ENCODE measurements at places on chromosomes 3 and 15.
A peak's percentile ranks its signal among the peaks of the same experiment; 100 is the strongest.

- DNase-seq = peak; percentile 74
Observed at GRCh38 chr3:9130345-9131305, 118.8 kb downstream of the SRGAP3 start.

DNA sequence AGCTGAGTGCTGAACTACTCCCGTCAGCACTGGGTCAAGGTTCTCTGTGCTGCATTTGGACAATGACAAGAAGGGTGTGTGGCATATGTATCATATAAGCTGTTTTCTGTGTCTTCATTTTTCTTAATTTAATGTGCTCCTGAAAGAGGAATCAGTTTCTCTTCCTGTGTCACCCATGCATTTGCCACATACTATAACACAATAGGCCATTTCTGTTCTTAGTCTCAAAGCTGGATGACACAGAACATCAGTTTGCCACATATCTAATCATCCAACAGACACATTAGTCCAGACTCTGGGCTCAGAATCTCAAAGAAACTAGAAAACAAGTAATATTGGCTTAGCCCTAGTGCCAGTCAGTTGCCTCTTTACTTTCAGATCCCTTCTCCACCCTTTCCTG lies 34.1 kb downstream of the CEP19 start:
- DNase-seq = no peak

DNA sequence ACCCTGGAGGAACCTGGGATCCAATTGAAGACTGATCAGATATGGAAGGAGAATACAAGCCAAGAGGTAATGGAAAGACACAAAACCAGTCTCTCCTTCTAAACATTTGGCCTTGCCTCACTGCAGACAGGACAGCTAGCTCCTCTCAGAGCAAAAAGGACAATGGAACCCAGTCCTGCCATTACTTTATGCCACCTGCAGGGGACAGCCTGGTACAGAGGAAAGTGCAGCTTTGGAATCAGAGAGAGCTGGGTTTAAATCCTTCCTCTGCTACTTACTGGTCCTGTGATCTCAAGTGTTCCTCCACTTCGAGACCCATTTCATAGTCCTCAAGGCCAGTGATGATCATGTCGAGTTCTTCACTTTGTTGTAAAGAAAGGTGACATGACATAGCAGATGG lies 159.4 kb upstream of the SMAD3 start:
- no peak for DNase-seq

GRCh38 chr15:62430552-62430951 lies 265.5 kb upstream of the C2CD4B start:
- no peak for DNase-seq

DNA sequence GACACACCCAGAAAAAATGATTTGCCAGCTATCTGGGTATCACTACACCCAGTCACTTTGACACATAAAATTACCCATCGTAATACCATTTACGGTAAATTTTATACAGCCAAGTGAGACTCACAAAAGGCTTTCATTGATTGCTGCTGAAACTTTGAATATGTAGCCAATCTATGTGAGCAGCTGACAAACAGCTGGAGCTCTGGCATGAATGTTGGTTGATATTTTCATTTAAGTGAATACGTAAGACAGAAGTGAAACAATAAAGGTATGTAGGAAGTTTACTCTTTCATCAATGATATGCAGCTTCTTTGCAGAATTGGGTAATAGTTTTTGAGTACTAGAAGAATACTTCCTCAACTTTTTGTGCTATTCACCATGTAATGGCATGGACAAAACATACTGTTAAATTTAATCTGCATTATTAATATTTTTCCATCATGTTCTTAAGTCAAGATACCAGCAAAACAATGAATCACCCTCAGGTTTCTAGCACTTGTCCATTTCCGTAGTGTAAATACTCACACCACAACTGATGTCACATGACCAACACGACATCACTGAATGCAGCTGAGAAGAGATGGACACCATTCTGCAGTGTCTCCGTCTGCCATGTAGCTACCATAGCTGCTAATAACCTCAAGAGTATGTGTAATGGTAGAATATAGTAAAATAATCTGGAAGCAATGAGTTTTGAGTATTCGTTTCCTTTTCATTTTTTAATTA lies 205.9 kb upstream of the HES1 start:
- DNase-seq = no peak

DNA sequence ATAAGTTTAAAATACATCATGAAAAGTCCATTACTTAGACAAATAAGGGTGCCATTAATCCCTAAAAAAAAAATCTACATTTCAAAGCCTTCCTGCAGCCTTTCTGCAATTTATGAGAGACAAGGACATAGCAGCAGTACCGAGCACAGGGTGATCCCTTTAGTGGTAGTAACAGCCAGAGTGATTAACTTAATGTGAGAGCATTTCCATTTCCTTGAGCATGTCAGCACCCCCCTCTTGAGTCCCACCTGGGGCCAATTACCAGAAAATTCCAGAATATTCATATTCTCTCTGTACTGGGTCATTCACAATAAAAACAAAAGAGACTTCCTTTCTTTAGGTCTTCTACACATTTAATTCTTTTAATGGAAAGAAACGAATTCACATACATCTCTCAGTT lies 546.9 kb upstream of the CCDC54 start:
- DNase-seq = no peak

DNA sequence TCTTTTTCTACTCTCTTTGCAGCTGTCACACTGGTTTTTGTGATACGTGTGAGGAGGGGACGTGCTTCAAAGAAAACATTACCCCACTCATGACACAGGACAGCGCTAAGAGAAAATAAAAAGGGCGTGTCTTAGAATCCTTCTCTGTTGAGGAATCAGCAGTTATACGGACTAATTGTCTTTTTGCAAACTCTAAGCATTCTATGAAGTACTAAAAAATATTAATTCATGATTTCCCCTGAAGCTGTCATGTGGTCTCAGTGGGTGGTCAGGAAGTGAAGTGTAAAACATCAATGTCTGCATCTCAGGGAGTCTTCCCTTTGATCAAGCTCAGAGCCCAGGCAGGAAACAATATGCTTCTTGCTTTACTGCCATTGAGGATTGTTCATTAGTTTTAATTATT lies 117.5 kb upstream of the CRBN start:
- no peak for DNase-seq

DNA sequence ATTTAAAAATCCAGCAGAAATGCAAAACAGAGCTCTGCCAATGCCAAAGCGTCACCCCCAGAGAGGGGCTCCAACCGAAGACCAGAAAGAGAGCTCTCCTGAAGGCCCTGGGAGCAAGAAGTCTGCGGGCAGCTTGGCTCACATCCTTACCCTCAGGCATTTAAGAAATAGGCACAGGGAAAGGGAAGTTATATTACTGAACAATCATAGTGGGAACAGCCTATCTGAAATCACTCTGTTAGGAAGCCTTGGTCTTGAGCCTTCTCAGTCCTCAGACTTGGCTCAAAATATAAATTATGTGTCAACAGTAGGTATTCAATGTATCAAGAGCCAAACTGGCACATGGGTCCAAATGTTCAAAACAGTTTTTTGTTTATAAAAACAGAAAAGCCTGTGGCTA lies 10.3 kb upstream of the PPARG start:
- DNase-seq = no peak

GRCh38 chr3:16382845-16383244 lies 117.8 kb downstream of the OXNAD1 start:
- no peak for DNase-seq

GRCh38 chr3:133917144-133917543 lies 21.5 kb upstream of the RAB6B start:
- DNase-seq = no peak

- DNase-seq = no peak
Observed at GRCh38 chr3:140387244-140387643, 290.6 kb upstream of the TRIM42 start.

- DNase-seq = no peak
Observed at GRCh38 chr3:139830817-139831216, 104.2 kb upstream of the CLSTN2 start.

- DNase-seq = no peak
Observed at GRCh38 chr3:37219266-37219665, 44.9 kb upstream of the LRRFIP2 start.

DNA sequence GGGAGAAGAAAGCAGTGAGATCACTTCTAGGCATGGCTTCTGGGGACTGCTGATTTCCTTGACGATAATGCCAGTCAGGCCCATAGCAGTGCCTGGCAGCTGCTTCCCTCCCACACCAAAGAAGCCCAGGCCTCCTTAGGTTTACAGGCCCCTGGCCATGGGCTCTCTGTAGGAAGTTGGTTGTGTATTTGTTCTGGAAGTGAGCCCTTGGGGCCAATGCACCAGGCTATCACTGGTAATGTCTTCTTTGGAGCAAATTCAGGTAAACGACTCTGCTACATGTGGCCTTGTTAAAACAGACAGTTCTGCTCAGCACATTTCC lies 89.3 kb downstream of the CCNL1 start:
- no peak for DNase-seq

GRCh38 chr15:70071799-70072198 lies 25.9 kb downstream of the TLE3 start:
- no peak for DNase-seq

GRCh38 chr3:176937541-176937940 lies 259.7 kb downstream of the TBL1XR1 start:
- no peak for DNase-seq

GRCh38 chr15:48667701-48668100 lies 22.2 kb upstream of the FBN1 start:
- DNase-seq = peak; percentile 38

- DNase-seq = no peak
Observed at GRCh38 chr3:195246581-195246995, 24.4 kb downstream of the XXYLT1 start.

DNA sequence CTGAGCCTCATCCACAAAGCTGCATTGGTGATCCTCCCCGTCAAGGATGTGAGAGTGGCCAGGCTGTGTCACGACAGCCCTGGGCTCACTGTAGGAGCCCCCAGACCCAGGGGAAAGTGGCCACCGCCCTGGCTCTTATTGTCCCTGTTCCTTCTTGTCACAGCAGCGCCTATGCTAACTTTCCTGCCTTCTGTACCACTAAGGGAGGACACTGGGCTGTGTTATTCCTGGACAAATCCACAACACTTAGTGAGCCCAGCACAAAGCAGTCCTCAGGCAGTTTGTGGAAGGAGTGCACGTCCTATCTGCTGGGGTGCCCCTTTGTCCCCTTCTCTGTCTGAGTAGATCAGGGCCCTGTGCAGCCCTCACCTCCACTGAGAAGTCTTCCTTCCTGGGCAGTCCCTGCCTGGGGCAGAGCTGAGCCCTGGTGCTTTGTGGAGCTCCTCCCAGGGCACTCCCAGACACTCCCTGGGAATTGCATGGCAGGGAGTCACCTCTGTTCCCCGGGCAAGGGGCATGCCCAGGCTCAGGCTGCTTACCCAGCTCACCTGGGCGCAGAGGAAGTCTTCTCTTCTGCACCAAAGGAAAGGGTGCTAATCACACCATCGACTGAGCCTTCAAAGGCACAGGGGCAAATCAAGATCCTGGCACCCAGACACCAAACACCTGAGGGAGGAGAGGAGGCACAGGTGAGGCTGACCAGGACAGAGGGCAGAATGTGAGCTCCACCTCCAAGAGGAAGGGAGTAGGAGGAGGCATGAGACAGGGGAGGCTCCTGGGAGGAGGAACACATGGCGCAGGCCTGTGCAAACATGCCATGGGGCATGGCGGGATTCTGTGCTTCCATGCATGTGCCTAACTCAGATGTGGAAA lies 138.7 kb downstream of the KLF13 start:
- no peak for DNase-seq

GRCh38 chr3:7658294-7658693 lies 797.4 kb downstream of the GRM7 start:
- no peak for DNase-seq

GRCh38 chr3:125443923-125444322 lies 68.8 kb upstream of the ZNF148 start:
- no peak for DNase-seq

- no peak for DNase-seq
Observed at GRCh38 chr15:91915576-91915975, 62.1 kb downstream of the SLCO3A1 start.

- no peak for DNase-seq
Observed at GRCh38 chr15:65762399-65762798, 29.7 kb downstream of the DENND4A start.

DNA sequence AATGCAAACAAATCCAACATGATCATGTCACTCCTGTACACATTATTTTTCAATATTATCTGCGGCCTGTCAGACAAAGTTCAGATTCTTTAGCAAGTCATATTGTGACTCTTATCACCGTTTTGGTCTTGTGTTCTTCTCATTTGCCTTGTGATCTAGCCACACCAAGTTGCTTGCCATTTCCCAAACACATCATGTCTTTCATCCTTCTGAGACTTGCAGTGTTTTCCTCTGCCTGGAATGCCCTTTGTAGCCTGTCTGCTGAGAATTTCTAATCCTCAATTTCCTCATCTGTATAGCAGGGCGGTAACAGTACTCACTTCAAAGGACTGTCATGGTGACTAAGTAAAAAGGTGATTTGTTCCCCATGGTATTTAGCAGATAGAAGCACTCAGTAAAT lies 135.0 kb downstream of the GREM1 start:
- DNase-seq = no peak

- DNase-seq = no peak
Observed at GRCh38 chr3:61562042-61562720, 810 bp downstream of the PTPRG start.

DNA sequence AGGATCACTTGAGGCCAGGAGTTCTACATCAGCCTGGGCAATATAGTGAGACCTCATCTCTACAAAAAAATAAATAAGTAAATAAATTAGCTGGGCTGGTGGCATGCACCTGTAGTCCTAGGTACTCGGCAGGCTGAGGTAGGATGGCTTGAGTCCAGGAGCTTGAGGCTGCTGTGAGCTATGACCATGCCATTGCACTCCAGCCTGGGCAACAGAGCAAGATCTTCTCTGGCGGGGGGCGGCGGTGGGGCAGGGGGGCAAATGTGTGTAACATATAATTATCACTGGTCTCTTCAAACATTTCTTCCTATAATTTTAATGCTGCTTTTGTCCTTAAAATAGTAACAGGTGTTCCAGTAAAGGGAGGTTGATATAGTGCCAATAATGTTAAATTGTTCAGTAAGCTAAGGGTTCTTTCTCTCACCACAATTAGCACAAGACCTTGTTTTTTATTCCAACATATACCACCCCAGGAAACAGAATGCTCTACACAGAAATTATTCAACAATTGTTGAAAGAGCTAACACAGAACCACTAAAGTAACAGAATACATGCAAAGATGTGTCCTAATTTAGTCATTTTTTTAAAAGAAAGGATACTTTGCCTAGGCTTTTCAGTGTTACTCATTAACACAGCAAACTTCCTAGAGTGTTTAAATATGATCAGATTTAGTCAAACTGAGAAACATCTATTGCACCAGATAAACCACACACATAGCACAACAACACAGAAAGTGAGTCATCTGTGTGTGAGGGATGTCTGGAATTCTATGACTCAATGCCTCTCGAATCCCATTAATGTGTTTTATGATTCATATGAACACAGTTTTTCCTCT lies 29.1 kb downstream of the ANKRD28 start:
- DNase-seq = peak; percentile 89

GRCh38 chr3:169494982-169495381 lies 168.5 kb downstream of the MECOM start:
- no peak for DNase-seq

DNA sequence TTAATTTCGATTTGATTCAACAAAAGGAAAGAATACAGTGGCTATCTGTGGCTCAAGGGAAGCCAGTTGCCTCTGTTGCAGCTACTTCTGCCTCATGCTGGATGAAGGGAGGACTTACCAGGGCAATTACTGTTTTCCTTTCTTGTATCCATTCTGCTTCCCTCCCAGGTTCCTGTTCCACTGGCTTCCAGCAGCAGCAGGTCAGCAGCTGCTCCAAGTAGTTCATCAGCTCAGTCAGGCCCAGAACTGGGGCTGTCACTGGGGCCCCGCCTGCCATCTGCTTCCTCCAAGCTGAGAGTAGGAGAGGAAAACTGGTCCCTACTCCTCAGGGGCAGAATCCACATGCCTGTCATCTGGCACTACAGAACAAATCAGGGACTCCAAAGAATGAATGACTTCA lies 48.6 kb upstream of the ULK4 start:
- no peak for DNase-seq

- no peak for DNase-seq
Observed at GRCh38 chr15:51828621-51829375, 655 bp upstream of the TMOD3 start.
